Calu3 (cell line): ENCODE measurements at places on chromosomes 13 and 19. TPM values are rescaled to one million over a fixed set of nuclear protein-coding genes. Genes with fewer than 3 reads are reported as not detected.

- no peak for DNase-seq
Observed at GRCh38 chr13:51330791-51331190, 8.7 kb upstream of the SERPINE3 start.

DNA sequence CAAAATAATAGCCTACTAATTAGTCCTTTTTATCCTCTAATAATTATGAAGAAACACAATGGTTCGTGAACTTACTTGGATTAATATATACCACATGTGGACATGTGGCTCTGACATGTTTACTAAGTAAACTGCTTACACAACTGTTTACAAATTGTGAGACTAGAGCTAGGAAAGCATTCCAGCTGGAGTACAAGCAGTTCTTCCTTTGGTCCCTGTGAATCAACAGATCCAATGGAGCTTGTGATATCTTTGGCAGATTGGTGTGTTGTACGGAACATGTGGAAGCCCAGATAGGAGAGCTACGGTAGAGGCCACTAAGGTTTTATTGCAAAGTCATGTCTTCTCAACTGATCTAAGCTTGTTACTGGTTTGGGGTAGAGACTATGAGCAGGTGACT lies 145.5 kb upstream of the SPRY2 start:
- no peak for DNase-seq

Gene PNMA8A
- total RNA-seq = 0.49 and 0.61 TPM in 2 replicates

Gene GRIK5
- 0.44 and 0.61 TPM in 2 replicates for total RNA-seq

- peak; percentile 48 for DNase-seq
Observed at GRCh38 chr13:24183741-24184182, 23.2 kb downstream of the SPATA13 start.

Gene TEX26
- not detected in 2 replicates for total RNA-seq

GRCh38 chr13:97136418-97136817 lies 85.7 kb upstream of the MBNL2 start:
- no peak for DNase-seq

DNA sequence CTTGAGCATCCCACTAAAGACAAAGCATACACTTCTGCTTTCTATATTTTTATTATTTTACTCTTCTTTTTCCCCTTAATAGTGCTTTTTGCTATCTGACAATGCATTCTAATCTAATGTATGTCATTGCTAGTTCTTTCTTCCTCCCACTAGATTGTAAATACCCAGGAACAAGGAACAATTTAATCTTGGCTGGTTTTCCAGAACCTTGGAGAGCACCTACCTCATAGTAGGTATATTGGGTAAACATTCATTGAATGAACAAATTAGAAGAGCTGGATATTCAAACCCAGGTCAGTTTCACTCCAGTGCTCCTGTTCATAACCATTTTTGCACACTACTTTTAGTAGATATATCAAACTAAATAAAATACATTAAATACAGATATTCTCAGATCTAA lies 1617.6 kb upstream of the SLC10A2 start:
- no peak for DNase-seq

Gene TGFBR3L
- total RNA-seq = 0.94 and 1.6 TPM in 2 replicates

- DNase-seq = no peak
Observed at GRCh38 chr13:44818428-44818827, 170.8 kb downstream of the NUFIP1 start.

Gene C19orf18
- total RNA-seq = 2.5 and 2.7 TPM in 2 replicates

DNA sequence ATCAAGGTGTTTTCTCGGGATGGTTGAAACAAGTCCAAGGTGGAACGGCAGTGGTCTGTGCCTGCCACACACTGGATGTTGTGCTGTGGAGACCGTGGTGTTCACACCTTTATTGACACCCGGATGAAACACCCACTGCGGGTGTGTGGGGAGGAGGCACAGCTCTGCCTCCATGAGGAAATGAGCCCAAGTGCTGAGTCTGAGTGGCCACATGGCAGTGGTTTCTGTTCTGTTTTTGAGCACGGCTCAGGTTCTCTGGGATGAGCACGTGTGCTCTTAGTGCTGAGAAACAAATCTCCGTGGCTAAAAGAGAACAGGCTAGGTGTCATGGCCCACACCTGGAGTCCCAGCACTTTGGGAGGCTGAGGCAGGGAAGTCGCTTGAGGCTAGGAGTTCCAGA lies 29.5 kb downstream of the UPF1 start:
- DNase-seq = no peak
